ENCODE measurements at places on chromosomes 1 and 21.

DNA sequence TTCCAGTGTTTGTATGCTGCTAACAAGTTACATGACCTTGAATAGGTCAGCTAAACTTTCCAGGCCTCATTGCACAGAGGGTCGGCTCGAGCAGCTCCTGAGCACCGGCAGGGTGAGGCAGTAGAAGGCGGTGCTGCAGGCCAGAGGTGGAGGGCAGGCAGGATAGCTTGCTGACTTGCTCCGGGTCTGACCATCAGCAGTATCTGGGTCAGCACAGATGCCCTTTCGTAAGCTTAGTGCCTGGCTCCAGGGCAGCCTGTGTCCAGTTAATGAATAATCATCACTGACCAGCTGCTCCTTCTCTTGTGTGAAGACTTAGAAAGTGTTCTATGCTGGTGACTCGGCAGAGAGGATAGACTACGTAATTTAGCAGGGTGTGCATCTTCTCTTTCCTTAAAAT is 6.9 kb downstream of the MAPKAPK2 start:
- no peak for DNase-seq

DNA sequence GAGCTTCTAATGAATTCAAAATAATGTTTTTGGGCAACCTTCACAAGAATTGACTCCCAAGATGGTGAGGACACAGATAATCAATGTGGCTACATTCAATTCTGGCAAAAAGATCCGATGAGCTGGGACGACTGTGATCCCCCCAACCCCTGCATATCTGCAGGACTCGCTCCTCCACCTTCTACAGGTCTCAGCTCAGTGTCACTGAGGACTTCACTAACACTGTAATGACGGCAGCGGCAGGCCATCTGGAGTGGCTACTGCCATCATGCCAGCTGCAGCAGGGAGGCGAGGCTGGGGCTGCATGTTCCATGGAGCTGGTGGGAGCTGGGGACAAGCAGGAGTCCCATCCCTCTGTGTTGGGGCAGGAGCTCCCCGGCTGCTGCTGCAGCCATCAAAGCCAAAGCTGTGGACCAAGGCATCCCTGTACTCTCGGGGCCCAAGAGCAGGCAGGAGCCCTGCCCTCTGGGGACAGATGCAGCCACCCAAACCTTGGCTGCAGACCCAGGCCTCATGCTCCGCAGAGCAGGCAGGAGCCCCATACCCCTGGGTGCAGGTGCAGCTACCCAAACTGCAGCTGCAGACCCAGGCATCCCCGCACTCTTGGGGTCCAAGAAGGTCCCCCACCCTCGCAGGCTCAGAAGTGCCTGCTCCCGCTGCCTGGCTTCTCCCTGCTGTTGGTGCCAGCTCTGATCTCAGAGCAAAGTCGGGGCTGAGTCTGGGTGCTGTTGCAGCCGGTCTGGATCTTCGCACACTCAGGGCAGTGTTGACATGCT is 12.2 kb upstream of the DHRS3 start:
- DNase-seq = no peak

DNA sequence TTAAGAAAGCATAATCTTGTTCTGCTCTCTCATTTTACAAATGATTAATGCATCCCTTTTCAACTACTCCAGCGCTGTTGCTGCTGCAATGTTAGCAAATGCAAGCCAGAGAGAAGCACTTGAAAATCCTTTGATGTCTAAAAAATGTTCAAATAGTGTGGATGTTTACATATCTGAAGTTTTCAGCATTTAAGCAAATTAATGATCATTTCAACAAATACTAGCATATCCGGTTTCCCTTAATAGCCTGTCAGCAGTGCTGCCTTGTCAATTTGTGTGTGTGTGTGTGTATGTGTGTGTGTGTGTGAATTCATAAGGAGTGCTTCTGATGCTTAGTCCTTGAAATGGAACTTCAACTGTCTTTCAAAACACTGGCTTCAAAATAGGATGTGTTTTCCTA is 48.1 kb upstream of the WNT2B start:
- no peak for DNase-seq

- no peak for DNase-seq
Measured at GRCh38 chr1:67227196-67227595, 60.9 kb downstream of the IL23R start.

GRCh38 chr1:234154320-234155251 is 218.7 kb upstream of the COA6 start:
- DNase-seq = no peak

DNA sequence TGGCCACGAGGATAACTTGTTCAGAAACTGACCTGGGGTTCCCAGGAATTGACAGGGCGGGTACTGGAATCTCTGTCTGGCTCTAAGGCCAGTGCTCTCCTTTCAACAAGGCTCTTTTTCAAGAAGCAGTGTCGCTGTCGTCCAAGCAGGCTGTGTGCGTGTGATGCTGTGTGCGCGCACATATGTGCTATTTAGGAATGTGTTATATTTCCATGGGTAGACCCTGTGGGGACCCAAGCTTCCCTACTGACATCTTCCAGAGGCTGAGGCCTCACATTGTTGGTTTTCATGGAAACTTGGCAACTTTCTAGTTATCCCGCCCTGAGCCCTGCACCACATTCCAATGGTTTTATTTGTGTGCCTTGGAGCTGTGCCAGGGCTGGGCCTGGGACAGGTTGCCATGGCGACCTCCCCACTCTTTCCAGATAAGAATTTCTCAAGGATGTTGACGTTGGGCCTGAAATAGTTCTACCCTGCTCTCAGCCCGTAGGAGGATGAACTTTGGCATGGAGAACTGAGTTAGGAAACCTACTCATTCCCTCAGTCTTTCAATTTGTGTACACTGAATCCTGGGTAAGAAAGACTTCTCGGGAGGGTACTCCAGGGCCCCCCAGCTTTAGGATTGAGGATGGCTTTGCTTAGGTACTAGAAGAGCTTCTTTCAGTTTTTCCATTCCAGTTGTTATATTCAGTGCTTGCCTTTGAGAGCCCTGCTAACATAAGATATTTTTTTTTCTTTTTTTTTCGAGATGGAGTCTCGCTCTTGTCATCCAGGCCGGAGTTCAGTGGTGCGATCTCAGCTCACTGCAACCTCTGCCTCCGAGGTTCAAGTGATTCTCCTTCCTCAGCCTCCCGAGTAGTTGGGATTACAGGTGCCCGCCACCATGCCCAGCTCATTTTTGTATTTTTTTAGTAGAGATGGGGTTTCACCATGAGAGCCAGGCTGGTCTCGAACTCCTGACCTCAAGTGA is 38.8 kb upstream of the SRSF10 start:
- DNase-seq = no peak

GRCh38 chr1:79657951-79658658 is 651.6 kb upstream of the ADGRL4 start:
- DNase-seq = no peak
